ENCODE measurements at places on chromosomes 5 and 9.

DNA sequence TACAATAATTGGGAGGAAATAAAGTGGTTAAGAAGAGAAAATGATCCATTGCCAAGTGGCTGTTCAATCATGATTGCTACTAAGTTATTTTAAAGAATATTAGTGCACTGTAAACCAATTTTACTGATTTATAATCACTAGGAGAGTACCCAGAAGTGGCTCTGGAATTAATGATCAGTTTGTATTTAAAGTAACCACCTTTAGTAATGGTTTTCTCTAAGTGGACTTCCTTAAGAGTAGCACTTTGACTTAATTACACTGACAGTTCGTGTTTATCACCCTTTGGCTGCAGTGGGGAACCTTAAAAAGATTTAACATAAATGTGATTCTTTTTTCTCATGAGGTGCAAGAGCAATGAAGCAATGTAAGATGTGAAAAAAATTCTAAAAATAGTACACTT, 310.8 kb downstream of the CDH12 start:
- DNase-seq, result no peak

DNA sequence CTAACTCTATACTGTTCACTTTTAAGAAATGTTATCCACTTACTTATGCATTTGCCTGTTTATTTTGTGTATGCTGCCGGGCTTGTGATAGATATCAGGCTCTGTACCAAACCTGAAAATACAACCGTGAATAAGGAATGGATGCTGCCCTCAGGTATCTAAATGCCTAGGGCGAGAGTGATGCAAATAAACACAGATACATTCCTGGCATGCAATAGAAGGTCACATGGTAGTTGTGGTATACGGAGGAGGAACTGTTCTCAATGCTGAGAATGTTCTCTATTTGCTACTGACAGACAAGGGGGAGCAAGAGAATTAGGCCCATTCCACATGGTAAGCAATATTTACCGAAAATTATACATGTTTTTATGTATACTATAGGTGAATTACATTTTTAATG, 227.8 kb downstream of the ICE1 start:
- no peak for DNase-seq

- no peak for DNase-seq
These were observed 634.5 kb downstream of the BRINP1 start for GRCh38 chr9:118734696-118735095.

- no peak for DNase-seq
These were observed 704 bp downstream of the SPARC start for GRCh38 chr5:151685749-151686673.

- DNase-seq, result no peak
These were observed 38.3 kb downstream of the FNIP1 start for GRCh38 chr5:131758520-131758900.

GRCh38 chr5:3024976-3025375, 273.5 kb upstream of the IRX2 start:
- no peak for DNase-seq

DNA sequence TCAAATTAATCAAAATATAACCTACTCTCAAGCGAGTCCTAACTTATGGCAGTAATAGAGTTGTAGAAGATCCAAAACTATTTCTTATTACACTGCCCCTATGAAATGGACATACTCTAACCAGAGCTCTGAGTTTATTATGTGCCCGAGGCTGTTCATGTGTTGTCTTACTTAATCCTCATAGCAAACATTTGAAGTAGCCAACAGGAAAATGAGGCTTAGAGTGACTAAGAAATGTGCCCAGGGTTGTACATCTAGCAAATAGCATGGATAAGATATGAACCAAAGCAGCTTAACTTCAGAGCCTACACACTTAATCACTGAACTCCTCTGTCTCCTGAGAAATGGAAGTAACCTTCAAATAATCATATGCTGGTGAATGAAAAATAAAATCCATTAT, 1551.7 kb downstream of the MAT2B start:
- no peak for DNase-seq

DNA sequence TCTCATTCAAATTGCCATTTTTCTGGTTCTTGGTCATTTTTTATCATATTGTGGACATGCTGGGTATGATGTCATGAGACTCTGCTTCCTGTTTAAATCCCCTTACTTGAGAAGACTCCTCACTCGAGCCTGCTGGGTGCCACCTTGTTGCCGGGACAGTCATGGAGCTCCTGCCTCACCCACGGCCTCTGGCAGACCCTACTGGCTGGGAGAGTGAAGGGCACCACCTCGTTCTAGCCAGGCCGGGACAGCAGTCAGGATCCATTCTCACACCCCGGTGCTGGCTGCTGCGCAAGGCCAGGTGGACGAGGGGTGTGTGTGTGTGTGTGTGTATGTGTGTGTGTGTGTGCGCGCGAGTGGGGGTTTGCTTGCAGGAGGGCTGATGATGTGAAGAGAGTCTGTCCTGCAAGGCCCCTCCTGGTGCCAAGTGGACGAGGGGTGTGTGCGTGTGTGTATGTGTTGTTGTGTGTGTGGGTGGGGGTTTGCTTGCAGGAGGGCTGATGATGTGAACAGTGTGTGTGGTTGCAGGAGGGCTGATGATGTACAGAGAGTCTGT, 4.4 kb downstream of the CEP72 start:
- no peak for DNase-seq

GRCh38 chr5:89930591-89931392, 478.8 kb downstream of the CETN3 start:
- no peak for DNase-seq

DNA sequence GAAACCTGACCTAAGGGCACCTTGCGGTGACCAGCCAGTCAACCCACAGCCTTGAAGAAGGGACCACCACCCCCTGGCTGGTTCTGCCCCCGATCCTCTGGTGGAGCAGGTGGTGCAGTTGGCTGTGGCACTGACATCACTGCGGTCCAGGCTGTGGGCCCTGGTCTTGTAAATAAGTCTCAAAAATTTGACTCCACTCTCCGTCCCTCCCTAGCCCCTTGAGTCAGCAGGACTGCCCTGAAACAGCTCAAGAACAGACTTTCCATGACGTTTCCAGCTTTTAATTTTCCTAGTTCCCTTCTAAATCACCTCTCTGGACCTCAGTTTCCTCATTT, 134.8 kb upstream of the BOD1 start:
- no peak for DNase-seq

- DNase-seq, result no peak
These were observed 158.5 kb downstream of the NTRK2 start for GRCh38 chr9:84828046-84828445.

- no peak for DNase-seq
These were observed 18.3 kb upstream of the ANKHD1 start for GRCh38 chr5:140383300-140383699.

DNA sequence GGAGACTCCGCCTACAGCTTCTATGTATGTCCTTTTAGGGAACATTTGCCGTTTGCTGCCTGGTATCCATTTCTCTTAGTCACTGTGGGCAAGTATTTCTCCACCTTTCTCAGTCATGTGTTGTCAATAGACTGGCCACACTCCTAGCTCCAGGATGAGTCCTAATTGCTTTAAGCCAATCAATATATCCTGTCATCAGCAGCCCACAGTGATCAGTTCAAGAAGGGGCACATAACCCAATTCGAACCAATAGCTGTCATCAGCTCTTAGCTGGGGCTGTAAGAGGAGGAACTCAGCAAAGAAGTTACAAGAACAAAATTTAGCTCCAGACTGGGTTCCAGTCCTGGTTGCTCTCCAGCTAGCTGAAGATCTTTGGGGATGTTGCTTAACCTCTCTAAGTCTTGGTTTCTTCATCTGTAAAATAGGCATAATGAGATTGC, 70.7 kb upstream of the MAN2A1 start:
- DNase-seq, result no peak

- DNase-seq, result no peak
These were observed 48.9 kb upstream of the SLC2A8 start for GRCh38 chr9:127347831-127348776.

Measured in CD4-positive, alpha-beta T cell treated with Interleukin-2 at 100 ng/mL for 4 hours (primary cell).